ENCODE measurements at places on chromosomes 11 and 22.

DNA sequence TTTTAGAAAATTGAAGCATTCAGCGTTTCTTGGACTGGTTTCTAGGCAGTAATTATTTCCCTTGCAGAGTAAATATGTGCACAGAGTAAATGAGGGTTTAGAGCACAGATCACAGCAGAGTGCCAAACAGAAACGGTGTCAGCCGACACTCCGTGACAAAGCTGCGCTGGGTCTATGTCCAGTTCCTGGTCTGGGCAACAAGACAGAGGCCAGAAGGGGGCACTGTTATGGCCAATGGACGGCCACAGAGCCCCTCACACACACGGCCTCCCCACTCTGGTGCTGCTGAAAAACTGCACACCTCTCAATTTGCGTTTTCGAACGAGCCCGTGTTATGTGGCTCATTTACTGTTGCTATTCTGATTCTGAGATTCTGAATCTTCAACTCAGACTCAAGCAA is 180.7 kb downstream of the MPPED1 start:
- DNase-seq: no peak

- no peak for DNase-seq
Observed at GRCh38 chr11:84655712-84656111, 971.4 kb downstream of the DLG2 start.

GRCh38 chr11:16863389-16863788 is 124.9 kb downstream of the C11orf58 start:
- no peak for DNase-seq

DNA sequence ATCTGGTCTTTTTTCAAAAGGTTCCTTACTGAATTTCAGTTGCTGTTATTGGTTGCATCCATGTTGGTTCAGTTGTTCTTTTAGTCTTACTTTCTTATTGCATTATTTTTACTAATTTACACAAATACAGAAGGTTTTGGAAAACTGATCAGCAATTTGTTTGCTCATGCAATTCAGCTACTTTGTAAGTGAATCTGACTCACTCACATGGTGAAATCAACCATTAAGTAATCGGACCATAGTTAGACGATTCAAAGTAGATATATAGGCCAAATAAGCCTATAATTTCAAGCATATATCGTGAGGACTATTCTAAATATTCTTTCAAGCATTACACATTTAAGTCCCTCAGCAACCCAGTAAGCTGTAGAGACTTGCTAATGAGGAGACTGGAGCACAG is 41.7 kb downstream of the CCDC83 start:
- DNase-seq: no peak

- peak; percentile 25 for DNase-seq
Observed at GRCh38 chr11:45105233-45105983, 41.0 kb upstream of the PRDM11 start.

- DNase-seq: no peak
Observed at GRCh38 chr11:44377914-44378321, 68.0 kb upstream of the ALX4 start.

GRCh38 chr22:42905702-42906183 is 48.7 kb upstream of the ARFGAP3 start:
- peak; percentile 4 for DNase-seq

DNA sequence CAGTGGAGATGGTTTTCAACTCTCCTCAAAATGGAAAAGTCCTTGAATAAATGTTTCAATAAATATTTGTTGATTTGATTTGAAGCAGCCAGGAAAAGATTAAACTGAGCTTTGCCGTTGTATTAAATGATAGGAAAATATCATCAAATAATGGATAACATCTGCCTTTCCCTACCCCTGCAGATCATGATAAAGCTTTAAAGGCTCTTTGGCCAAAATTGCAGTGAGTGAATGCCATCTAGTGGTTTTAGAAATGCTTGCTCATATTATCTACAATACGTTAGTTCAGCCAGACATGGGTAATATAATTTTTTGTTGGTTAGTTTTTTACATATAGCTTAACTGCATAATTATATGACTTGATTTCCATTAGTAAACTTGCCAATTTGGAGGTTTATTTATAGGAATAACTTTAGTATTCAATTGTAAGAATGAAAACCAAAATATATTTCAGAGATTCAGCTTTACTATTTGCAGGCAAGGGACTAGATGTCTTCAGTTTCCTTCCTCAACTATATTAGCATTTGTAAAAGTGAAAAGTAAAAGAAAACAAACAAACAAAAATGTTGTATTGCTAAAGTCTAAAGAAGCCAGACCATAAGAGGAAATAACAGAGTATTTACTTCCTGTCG is 159.2 kb downstream of the MSANTD4 start:
- DNase-seq: peak; percentile 35

DNA sequence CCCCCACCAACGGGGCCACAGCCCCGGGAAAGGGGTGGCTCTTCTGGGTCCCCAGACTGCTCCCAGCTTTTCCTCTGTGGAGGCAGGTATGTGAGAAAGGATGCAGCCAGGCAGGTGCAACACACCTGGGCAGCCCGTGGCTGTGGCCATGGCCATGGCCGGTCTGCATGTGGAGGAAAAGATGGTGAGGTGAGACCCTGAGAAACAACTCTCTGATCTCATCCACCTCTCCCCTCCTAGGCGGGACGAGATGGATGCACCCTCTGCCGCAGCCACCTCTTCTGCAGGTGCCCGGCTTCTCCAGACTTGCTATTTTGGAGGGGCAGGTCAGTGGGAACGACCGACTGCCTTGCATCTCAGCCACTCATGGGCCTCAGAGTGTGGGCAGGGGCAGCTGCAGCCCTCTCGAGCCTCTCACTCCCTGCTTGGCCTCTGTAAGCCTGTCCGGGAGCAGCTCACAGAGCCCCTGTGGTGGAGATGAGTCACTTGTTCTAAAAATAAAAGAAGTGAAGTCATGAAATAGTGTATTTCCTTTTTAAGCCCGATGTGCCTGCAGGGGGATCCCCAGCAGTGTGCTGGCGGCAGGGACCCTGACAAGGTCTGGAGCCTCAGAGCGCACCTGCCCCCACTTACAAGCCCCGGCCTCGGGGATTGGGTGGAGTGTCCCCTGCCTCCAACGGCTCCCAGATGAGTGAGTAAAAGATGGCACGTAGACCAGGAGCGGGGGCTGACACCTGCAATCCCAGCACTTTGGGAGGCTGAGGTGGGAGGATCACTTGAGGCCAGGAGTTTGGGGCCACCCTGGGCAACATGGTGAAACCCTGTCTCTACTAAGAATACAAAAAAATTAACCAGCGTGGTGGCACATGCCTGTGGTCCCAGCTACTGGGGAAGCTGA is 10.7 kb downstream of the SMIM38 start:
- peak; percentile 83 for DNase-seq

DNA sequence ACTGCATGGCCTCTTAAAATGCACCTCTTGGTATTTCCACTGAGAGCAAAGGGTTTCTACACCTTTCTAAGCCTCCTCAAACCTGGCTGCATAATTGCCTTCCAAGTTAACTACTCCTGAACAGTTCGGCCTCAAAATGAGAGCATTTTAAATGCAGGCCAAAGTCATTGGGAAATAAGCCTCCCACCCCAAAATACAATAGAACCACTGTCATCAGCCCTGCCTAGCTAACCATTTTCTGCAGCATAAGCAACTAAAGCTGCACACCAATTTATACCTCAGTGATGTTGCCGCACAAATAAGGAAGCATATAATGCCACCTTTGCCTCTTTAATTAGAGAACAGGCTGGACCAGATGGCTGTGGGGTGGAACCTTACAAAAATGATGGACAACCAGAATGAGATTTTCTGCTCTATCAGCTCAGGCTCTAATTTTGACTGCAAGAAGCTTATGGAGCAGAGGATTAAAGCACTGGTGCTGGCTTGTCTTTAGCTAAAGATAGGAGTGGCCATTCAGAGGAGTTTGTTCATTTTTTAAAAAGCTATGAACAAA is 4.3 kb downstream of the TOB2 start:
- no peak for DNase-seq

GRCh38 chr22:25025491-25026400 is 73.2 kb downstream of the KIAA1671 start:
- peak; percentile 63 for DNase-seq

DNA sequence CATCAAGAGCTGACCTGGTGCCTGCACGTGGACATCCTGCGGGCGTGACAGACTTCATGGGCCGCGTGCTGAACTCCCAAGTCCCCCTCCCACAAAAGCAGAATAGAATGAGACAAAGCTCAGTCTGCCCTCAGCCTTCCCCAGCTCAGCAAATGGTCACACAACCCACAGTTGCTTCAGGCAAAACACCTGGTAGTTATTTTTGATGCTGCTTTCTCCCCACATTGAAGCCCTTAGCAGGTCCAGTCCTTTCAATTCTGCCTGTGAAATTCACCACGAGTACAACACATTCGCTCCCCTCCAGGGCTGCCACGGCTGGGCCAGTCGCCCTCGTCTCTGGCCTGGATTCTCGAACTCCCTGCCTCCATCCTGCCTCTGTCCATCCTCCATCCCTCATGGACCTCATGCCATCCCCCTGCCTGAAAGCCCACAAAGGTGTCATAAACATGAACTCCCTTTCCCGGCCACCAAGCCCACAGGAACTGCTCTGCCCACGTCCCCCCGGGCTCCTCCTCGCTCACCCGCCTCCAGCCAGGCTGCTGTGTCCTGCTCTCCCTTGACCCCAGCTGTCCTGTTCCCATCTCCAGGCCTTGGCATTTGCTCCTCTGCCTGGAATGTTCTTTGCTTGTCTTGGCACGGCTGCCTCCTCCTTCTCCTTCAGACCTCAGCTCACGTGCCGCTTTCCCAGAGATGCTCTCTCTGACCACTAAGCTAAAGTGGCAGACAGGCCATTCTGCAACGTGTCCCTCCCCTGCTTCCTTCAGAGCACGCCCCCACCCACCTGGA is 42.1 kb downstream of the SCUBE1 start:
- no peak for DNase-seq

DNA sequence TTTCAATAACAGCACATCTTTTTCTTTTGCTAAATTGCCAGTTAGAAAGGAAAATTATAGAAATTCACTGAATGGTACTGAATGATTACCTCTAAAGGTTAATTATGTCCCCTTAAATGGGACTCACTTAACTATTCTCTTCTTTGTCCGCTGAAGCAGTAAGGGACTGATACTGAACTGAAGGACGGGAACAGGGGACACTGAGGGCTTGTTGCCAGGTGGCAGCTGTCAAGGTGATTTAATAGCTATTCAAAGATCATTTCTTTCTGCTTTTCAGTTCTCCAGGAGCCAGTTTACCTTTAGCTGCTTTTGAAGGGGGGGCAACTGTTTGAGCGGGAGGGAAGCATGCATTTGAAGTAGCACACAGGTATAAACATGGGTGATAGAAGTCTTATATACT is 325.4 kb upstream of the CCDC90B start:
- DNase-seq: no peak

- peak; percentile 43 for DNase-seq
Observed at GRCh38 chr22:39174498-39175352, 22.2 kb upstream of the CBX7 start.

DNA sequence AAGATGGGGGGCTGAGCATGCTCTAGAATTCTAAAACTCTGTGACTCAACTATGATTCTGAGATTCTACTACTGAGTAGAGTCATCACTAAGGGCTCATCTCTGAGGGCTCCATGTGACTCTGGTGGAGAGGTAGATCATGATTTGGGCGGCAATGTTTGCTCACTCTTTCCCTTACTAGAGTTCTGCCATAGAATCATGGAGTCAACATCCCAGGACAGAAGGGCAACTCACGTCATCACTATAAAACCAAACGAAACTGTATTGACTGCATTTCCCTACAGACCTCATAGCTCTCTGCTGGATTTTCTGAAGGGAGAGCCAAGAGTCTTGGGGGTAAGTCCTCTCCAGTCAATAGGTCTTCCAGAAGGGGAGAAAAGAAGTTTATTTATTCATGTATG is at the start of gene MS4A14:
Gene MS4A14, plus strand, starts transcription at position 78 of the 400 bp plus-strand sequence. Its CDS starts 120 bp downstream, at position 198.
- DNase-seq: no peak

DNA sequence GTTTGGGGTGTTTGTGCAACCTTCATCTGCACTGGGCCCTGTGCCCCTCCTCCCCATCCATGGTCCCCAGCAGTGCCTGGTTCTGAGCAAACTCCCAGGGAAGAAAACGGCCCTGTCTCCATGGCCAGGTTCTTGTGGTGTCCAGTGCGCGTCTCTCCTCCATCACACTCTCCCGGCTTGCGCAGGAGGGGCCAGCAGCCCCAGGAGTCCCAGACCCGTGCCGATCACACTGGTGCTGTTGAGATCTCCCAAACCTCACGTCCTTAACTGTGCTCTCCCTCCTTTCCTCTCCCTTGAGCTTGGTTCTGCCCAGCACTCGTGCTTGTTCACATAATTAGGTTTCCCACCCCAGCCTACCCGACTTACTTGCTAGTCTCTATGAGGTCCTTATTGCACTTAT is 10.9 kb upstream of the GRK2 start:
- no peak for DNase-seq

GRCh38 chr22:39269095-39269790 is 24.5 kb upstream of the PDGFB start:
- DNase-seq: no peak

GRCh38 chr11:45369313-45369712 is 83.2 kb upstream of the SYT13 start:
- DNase-seq: no peak

GRCh38 chr11:118921121-118921928 is 4.4 kb downstream of the BCL9L start:
- peak; percentile 85 for DNase-seq

DNA sequence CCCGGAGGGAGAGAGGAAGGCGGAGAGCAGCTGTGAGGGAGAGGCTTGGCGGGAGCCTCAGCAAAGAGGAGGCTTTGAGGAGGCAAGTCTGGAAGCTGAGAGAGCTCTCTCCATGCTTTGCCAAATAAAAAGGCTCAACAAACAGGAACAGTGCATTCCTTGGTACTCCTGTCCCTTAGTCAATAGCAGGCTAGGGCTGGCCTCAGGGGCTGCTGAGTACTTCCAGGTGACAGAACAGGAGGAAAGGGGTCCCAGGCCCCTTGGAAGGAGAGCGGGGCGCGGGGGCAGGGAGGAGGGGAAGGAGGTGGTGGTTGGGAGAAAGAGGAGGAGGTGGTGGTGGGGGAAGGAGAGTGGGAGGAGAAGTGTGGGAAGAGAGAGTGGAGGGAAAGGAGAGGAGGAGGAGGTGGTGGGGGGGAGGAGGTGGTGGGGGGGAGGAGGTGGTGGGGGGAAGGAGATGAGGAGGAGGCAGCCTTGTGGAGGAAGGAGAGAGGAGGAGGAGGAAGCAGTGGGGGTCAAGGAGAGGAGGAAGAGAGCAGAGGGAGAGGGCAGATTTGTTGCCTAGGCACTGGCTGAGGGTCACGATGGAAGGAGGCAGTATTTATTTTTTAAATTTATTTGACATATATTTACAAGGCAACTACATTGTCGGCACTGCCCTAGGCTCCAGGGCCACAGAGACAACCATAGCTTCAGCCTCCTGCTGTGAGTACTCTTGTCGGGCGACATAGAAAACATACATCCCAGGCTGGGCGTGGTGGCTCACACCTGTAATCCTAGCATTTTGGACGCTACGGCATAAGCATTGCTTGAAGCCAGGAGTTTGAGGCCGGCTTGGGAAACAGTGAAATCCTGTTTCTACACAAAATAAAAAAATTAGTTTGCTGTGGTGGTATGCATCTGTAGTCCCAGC is 74.2 kb upstream of the ZBED5 start:
- no peak for DNase-seq

DNA sequence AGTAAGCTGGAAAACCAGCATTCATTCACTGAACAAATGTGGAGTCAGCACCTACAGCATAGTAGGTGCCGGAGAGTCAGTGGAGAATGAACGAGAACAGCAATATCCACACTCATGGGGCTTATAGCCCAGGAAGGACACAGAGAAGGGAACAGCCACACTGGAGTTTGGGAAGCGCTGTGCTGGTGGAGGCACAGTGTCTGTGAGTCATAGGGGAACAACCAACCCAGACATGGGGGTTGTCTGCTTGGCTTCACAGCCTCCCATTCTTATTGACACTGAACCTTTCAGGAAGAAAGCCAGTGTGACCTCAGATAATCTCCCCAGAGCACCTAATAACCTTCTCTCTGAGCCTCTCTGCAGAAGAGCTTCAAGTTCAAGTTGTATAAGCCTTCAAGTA is 56.6 kb upstream of the UBASH3B start:
- no peak for DNase-seq
